ENCODE measurements at places on chromosomes 12 and 14.

GRCh38 chr12:51390457-51390856, 749 bp downstream of the GALNT6 start:
- no peak for DNase-seq

DNA sequence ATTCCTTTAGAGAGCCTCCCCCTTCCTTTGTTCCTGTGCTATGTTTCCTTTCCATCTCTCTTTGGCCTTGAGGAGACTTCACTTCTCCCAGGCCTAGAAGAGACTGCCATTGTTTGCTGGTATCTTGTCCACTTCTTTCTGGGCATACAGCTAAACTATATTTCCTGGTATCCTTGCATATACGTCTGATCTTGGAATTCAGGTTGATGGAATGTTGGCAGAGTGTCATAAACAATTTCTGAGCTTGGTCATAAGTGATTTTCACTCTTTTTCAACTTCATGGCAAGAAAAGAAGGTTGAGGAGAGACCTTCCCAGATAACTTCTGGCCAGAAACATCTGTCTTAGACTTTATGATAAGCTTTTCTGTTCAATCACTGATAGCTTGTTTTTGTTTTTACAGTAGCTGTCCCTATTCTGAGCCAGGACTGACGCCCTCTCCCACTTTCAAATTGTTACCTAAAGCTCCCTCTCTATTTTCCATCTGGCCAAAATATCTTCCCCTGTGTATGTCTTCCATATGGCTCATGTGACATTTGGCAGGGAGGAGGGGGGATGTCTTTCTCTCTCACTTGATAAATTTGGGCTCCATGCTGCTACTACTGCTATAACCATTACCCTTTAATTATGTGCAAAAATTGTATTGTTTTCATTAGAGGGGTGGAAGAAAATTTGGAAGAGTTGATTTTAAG, 457.0 kb downstream of the ADAMTS20 start:
- no peak for DNase-seq

DNA sequence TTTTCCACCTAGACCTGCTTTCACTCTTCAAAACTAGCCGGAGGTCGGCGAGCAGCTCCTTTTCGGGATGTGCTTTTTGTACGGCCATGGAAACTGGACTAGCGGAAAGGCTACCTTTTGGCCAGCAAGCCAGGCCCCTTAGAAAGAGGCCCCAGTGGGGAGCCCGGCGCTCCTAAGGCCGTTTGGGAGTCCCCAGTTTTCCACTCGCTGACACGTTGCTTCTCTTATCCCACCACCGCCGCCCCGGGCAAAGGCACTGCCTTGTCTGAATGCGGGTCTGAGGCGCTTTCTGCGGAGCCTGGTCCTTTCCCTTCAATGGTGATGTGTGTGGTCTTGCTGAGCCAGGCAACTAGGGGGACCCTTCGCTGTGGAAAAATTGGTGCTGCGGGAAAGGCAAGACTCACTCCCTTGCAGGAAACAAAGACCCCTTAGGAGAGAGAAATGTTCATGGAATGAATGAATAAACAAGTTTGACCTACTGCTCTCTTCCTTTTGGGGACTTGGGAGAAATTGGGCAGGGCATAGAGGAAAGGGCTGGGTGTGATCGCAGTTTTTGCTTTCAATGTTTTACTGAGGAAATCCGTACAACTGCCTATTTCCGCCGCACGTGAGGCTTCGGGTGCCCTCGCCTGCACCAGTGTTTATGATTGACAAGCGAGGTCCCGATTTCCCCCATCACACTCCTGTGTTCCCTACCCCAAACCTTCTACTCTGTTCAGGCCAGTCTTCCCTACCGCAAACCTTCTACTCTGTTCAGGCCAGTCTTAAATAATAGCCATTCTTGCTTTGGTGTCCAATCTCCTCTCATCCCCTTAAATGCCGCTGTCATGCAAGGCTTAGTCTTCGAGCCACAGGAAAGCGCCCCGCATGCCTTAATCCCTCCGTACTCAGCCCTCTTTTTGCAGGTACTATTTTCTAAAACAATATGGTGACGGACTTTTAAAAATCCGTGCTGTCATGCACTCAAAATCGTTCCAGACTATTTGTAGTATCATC, 1.0 kb upstream of the SLC38A2 start:
- DNase-seq: peak; percentile 91

DNA sequence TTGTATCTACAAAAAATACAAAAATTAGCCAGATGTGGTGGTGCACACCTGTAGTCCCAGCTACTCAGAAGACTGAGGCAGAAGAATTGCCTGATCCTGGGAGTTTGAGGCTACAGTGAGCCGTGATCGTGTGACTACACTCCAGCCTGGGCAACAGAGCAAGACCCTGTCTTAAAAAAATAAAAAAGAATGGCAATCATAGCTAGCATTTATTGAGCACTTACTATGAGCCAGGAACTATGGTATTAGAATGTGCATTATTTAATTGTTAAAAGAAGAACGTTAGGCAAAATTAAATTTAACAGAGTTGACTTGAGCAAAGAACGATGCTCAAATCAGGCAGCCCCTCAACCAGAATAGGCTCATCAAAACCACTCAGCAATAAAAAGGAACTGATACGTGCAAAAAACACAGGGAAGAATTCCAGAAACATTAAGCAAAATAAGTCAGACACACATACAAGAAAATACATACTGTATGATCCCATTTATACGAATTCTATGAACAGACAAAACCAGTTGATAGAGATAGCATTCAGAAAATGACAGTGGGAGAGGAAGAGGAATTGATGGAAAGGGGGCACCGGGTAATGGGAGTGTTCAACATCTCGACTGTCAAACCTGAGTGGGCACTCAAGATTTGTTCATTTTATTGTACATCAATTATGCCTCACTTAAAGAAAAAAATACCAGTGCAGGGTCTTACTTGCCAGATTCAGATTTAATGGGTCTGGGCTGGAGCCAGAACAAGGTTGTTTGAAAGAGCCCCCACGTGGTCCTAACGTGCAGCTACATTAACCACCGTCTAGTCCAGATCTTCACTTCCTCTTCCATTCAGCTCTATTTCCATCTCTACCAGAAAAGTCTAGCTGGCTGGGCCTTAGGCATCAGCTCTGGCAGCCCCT, 8.0 kb downstream of the SCNN1A start:
- DNase-seq: peak; percentile 33

DNA sequence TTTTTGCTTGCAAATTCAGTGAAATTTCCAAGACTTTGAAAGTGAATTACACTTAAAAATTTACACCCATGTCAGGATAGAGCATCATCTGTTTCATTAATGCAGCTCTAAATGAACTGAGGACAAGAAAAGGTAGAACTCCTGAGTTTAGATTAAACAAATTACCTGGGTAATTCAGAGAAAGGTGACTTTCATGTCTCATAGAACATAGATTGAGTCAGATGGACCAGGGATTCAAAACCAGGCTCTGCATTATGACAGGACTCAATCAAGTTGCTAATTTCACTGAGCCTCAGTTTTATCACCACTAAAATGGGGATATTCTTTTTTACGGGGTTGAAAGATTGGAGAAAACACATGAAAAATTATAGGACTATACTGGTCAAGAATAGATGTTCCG, 4.5 kb downstream of the ARHGDIB start:
- DNase-seq: no peak

DNA sequence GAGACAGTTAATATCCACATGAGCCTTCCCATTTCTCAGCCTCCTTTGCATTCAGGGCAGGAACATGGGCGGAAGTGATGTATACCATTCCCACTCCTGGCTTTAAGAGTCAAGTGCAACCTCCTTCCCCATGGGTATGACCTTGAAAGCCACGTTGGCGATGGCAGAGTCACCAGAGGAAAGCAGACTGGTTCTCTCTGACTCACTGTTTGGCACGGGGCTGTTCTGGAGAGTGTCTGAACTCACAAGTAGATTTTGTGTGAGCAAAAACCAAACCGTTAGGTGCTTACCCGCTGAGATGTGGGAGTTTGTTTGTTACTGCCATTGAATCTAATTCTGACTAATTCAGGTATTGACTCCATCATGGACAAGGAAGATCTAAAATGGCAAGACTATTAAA, 36.7 kb upstream of the PZP start:
- no peak for DNase-seq

DNA sequence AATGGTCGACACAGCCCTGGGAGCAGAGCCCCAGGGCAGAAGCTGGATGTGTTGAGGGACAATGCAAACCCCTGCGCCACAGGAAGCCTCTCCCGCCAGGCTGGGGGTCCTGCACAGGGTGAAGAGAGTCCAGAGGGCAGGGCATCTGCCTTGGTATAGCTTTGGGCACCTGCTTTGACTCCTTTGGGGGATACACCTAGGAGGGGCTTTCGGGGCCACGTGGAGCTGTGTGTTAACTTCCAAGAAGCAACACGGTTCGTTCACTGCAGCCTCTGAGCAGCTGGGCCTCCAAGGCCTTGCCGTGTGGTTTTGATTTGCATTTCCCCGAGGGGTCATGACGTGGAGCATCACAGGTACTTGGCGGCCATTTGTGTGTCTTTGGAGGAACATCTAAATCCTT, 5.8 kb upstream of the PUS1 start:
- DNase-seq: no peak

DNA sequence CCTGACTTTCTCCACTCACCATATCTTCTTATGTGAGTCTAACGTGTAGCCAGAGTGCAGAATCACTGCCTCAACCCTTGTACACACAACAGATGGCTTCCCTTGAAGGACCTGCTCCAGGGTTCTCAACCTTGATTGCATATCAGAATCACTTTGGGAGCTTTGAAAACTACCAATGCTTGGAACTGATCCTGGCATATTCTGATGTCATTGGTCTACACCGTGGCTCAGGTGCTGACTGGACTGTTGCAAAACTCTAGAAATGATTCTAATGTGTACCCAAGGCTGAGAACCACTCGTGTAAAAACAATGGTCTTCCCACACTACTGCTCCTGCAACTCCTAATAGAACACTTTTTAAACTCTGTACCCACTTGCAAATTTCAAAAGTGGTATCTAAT, 18.5 kb downstream of the TMEM132D start:
- DNase-seq: no peak

DNA sequence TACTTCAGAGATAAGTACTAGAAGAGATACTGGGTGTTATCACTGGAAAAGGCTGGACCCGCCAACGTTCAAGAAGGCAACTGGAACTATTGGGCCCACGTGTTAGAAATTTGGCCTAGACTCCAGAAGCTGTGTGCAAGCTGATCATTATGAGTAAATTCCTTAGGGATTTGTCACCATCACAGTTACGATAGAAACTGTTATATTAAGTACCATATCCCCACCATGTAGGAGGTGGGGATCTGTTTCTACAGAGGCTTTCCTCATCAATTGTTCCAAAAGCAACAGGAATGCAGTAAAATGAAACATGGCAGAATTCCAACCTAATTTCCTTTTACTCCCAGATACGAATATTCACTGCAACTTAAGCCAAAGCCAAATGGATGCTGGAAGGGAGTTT, 170.7 kb downstream of the NOVA1 start:
- DNase-seq: no peak

DNA sequence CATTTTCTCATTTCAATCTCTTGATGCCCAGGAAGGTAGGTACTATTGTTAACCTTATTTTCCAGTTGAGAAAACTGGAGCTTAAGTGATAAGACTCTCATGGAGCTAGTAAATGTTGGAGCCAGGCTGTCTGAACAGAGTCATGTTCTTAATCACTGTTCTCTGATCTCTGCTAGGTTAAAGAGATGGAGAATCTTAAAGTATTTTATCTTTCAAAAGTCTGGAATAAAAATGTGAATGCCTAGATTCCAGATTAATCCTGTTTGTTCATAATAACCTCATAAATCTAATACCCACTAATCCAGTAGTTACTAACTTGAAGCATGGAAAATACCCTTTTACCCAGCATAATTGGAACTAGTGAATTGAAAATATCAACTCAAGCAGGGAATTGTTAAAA, 341.0 kb upstream of the RGS6 start:
- no peak for DNase-seq

DNA sequence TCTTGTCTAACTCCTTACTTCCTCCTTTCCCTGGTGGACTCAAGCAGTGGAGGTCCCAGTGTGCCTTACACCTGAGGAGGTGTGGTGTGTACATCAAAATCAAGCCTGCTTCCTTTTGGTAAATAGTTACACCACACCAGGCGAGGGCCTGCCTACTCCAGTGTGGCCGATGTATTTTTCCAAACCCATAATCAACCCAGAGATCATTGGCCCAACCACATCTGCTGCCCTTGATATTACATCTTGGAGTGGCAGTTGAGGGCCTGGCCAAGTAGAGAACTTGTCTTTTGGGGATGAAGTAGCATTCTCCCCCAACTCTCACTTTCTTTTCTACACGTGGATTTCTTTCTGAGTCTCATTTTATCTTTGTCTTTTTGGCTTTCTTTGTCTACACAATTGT, 187.4 kb downstream of the EFCAB11 start:
- DNase-seq: no peak

DNA sequence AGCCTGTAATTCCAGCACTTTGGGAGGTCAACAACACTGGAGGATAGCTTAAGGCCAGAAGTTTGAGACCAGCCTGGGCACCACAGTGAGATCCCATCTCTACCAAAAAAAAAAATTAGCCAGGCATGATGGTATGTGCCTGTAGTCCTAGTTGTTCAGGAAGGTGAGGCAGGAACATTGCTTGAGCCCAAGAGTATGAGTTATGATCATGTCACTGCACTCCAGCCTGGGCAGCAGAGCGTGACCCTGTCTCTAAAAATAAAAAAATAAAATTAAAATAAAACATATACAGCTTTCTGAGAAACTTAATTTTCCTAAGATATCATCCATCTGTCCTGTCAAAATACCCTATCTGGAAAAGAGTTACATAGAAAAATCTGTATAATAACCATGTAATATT, 38.9 kb downstream of the EML5 start:
- no peak for DNase-seq

- DNase-seq: no peak
Observed at GRCh38 chr14:81187832-81188522, 32.8 kb downstream of the GTF2A1 start.

GRCh38 chr14:104137297-104138097, 890 bp upstream of the KIF26A start:
- peak; percentile 69 for DNase-seq

GRCh38 chr12:55765736-55766290, 22.9 kb downstream of the GDF11 start:
- no peak for DNase-seq

- no peak for DNase-seq
Observed at GRCh38 chr14:77508249-77508648, 9.6 kb upstream of the ISM2 start.
